ENCODE measurements at places on chromosomes 1 and 21. TPM values are rescaled to one million over a fixed set of nuclear protein-coding genes. Genes with fewer than 3 reads are reported as not detected.

Gene SMIM34
- total RNA-seq = not detected

Gene ADAMTS5
- under 0.01 TPM for total RNA-seq

Gene APCS
- not detected for total RNA-seq

DNA sequence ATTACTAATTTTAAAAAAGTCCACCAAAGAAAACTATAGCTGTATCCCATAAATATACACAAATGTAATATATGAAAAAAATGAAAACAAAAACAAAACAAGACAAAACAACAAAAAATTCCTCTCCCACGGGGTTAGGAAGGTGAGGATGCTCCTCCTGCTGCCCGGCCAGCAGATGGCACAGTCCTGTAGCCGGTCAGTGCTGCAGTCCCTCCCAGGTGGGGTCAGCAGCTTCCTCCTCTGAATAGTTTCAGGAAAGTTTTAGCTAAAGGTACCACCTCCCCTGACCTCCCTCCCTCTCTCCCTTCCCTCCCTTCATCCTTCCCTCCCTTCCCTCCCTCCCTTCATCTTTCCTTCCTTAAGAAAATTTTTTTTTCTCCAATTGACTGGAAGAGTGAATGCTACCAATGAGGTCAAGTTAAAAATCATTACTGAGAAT is 67.8 kb upstream of the BCL10 start:
- DNase-seq = peak; percentile 67

DNA sequence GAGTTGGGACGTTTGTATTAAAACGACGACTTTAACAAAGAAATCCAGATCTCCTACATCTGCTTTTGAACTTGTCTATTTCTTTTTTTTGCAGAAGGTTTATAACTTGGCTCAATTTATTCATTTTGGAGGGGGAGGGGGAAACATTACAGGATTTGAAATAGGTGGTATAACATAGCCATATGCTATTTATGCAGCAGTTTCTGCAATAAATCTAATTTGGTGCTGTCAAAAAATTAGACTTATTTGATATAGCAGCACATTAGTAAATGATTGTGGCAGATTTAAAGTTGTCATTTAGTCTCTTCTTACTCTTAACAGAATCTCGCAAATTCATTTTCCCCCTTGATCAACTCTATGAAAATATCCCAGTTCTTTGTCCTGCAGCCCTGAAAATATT is 138.2 kb downstream of the SDCCAG8 start:
- DNase-seq = no peak

GRCh38 chr1:41333146-41333784 is 28.0 kb upstream of the FOXO6 start:
- no peak for DNase-seq

- DNase-seq = peak; percentile 62
These were observed 677 bp downstream of the PRKAA2 start for GRCh38 chr1:56645677-56646305.

DNA sequence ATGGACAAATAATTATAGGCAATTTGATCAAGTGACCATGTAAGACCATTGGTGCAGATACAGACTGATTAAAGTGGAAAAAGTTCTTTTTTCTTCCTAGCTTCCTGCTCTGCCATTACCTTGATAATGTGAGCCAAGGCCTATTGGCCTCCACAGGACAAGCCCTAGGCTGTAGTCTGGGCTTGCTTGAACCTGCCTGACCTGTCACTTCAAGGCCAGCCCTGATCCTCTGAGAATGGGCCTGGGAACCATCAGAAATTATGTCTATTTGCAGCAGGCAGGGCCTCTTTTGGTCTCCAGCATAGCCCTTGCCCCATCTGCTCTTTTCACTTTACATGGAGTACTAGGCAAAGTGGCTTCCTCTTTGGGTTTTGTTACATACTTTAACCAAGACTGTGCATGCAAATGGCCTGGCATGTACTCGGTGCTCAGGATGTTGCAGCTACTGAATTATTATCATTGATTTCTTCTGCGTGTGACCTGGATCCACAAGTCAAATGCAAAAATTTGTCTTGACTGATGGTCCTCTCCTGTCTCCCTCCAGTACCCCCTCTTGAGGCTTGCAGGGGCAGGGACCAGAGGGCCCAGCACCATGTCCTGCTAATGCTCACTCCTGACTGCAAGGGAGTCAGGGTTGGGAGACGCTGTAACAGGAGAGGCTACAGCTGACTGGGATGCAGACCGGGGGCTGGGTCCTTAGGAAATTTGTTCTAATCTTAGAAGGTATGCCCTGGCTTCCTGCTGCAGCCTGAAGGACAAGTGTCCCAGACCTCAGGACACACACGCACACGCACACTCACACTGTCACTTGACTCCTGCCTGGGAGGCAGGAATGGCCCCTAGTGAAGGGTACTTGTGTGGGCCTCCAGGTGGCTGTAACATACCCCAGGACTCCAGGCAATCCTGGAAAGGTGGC is 39.4 kb downstream of the RCSD1 start:
- DNase-seq = no peak

Measured in neural progenitor cell (in vitro differentiated cells).